ENCODE measurements at places on chromosomes 2 and 18. TPM values are rescaled to one million over a fixed set of nuclear protein-coding genes. Genes with fewer than 3 reads are reported as not detected.

GATA6 gene
- total RNA-seq, result not detected

DSG4 gene
- not detected for total RNA-seq

CDH7 gene
- total RNA-seq, result not detected

IL37 gene
- 0.32 TPM for total RNA-seq

SIX3 gene
- total RNA-seq, result not detected

INHBB gene
- total RNA-seq, result not detected

PPP1R1C gene
- not detected for total RNA-seq

C2orf80 gene
- not detected for total RNA-seq

DGUOK gene
- total RNA-seq, result 89.1 TPM

SPP2 gene
- total RNA-seq, result not detected

TUBA4B gene
- not detected for total RNA-seq

ZFP36L2 gene
- 27.3 TPM for total RNA-seq

ZSWIM2 gene
- total RNA-seq, result not detected

SCTR gene
- total RNA-seq, result not detected

PPP4R1 gene
- 22.6 TPM for total RNA-seq

CCDC141 gene
- total RNA-seq, result 6.1 TPM

CRYGD gene
- total RNA-seq, result not detected

ALK gene
- total RNA-seq, result not detected

KATNAL2 gene
- 2.0 TPM for total RNA-seq

RTP5 gene
- total RNA-seq, result not detected

CGREF1 gene
- 0.50 TPM for total RNA-seq

PAX8 gene
- 1.3 TPM for total RNA-seq

PLEK gene
- total RNA-seq, result 1.4 TPM

BCL11A gene
- total RNA-seq, result 0.05 TPM

CHRNG gene
- not detected for total RNA-seq

MTHFD2 gene
- 484 TPM for total RNA-seq

STPG4 gene
- 0.55 TPM for total RNA-seq

COLEC11 gene
- not detected for total RNA-seq

CNRIP1 gene
- total RNA-seq, result not detected

GKN1 gene
- not detected for total RNA-seq

TMEM37 gene
- total RNA-seq, result not detected

NFATC1 gene
- 94.8 TPM for total RNA-seq

ACTG2 gene
- 0.27 TPM for total RNA-seq

PDCD1 gene
- 25.4 TPM for total RNA-seq

MALT1 gene
- 34.0 TPM for total RNA-seq

CAVIN2 gene
- not detected for total RNA-seq

ODC1 gene
- total RNA-seq, result 75.3 TPM

AKAIN1 gene
- not detected for total RNA-seq

CPO gene
- not detected for total RNA-seq

MC5R gene
- total RNA-seq, result not detected

HOXD9 gene
- not detected for total RNA-seq

BOLL gene
- not detected for total RNA-seq

GULP1 gene
- total RNA-seq, result not detected

FIGN gene
- not detected for total RNA-seq

CCDC102B gene
- 3.5 TPM for total RNA-seq

ACOXL gene
- not detected for total RNA-seq

SLC23A3 gene
- total RNA-seq, result 1.5 TPM

SERPINB3 gene
- not detected for total RNA-seq

ST8SIA5 gene
- total RNA-seq, result not detected

MAP3K19 gene
- total RNA-seq, result not detected

HAAO gene
- total RNA-seq, result 1.4 TPM

CCL20 gene
- 5.3 TPM for total RNA-seq

TRIM43 gene
- total RNA-seq, result not detected

TUBA3D gene
- total RNA-seq, result not detected

BMP10 gene
- total RNA-seq, result not detected

GPR55 gene
- 12.1 TPM for total RNA-seq

All from activated naive CD4-positive, alpha-beta T cell treated with anti-CD3 and anti-CD28 coated beads, Interleukin-2, amount 50 U/mL, for 72 hours (primary cell).